Midbrain (tissue), 1 donor: ENCODE measurements at places on chromosomes 16 and 17.

- DNase-seq = no peak
These were observed 286.2 kb downstream of the IRX3 start for GRCh38 chr16:54000361-54000760.

GRCh38 chr17:42305543-42306384 is 17.5 kb downstream of the STAT5A start:
- DNase-seq = no peak

GRCh38 chr17:77466140-77466539 is 325.4 kb downstream of the SEC14L1 start:
- DNase-seq = no peak

GRCh38 chr16:64453646-64454045 is 668.2 kb downstream of the CDH11 start:
- no peak for DNase-seq

- no peak for DNase-seq
These were observed 34.2 kb upstream of the CIBAR2 start for GRCh38 chr16:85146532-85146797.

DNA sequence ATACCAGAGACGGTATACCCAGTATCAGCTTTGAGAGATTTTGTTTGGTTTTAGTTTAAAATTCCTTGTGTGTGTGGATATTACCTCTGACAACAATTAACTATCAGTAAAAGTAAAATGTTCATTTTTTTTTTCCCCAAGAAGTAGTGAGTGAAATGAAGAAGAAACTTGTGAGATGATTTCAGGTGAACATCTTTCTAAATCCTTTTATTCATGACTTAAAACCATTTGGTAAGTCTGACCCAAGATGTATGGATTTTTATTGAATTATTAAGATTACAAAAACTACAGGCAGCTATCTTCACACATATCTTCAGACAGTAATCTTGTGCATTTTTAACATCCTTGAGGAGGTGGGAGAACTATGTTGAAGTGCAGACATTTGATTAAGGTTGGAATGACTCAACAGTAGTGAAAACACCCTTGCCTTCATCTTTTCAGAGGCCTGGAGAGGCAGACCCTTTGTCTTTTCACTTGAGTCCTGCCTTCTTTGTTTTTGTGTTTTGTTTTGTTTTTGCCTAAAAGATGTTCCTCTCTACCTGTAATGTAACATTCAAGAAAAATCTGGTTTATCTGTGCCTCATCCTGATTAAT is 240.3 kb upstream of the TBX2 start:
- no peak for DNase-seq

DNA sequence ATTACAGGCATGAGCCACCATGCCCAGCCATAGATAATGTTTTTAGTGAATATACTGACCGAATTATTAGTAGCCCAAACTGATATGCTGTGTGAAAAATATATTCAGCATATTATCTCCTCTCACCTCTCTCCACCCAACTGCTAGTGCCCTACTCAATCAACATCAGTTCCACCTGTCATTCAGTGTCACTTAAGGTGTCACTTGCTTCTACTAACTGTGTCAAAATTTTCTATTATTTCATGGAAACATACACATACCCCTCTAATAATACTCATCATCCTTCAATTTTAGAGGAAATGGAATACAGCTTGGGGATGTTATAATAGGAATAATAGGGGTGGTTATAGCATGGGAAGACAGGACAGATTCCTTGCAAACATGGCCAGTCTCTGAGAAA is 12.6 kb downstream of the EFCAB3 start:
- no peak for DNase-seq

- DNase-seq = no peak
These were observed 64.5 kb downstream of the MPRIP start for GRCh38 chr17:17106756-17107155.

GRCh38 chr16:2276368-2277195 is 8.7 kb upstream of the RNPS1 start:
- DNase-seq = no peak

- DNase-seq = no peak
These were observed 67.8 kb upstream of the CDH5 start for GRCh38 chr16:66298571-66299120.

- no peak for DNase-seq
These were observed 76.7 kb downstream of the PLD6 start for GRCh38 chr17:17129466-17129865.

DNA sequence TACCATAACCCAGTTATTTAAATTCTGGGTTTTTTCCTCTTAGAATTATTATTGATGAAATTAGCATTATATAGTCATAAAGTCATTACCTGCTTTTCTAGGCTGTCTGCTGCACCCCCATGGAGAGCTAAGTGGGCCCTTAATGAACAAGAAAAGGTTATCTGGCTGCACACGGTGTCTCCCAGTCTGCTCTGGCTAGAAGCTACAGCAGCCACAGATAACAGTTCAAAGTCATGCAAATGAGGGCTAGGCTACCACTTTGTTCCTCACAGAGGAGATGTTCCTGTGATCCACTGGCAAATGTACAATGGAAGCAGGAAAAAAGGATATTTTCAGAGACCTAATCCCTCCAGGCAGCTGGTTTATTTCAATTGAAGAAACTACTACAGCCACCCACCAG is 112.1 kb downstream of the SNX11 start:
- no peak for DNase-seq

DNA sequence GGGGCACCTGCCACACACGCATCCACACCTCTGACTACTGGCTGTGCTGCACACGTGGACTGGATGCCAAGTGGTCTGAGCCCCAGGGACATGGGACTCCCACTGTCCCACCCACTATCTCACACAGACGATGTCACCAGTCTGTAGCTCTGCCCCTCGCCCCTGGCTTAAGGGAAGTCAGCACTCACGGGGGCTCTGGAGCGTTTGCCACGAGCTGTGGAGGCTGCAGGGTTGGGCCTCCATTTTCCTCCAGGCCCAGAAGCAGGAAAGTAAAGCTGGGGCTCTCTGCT is 22.1 kb downstream of the FOXF1 start:
- DNase-seq = no peak

DNA sequence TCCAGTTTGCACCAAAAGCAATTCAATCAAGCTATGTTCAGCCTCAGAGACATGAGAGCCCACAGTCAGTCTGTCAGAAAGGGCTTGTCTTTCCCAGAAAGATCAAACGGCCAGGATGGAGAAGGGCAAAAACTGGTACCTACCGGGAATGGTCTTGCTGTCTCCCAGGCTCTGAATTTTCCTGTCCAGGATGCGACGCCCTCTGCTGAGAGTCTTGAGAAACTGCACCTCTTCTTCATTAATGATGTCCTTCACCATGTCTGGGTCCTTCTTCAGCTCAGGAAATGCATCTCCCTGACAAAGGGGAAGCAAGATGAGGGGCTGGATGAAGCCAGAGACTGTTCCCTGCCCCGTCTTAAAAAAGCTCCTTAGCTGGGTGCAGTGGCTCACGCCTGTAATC is 15.8 kb upstream of the EXOSC6 start:
- DNase-seq = no peak
